ENCODE measurements at places on chromosomes 4 and X. TPM values are rescaled to one million over a fixed set of nuclear protein-coding genes. Genes with fewer than 3 reads are reported as not detected.

DNA sequence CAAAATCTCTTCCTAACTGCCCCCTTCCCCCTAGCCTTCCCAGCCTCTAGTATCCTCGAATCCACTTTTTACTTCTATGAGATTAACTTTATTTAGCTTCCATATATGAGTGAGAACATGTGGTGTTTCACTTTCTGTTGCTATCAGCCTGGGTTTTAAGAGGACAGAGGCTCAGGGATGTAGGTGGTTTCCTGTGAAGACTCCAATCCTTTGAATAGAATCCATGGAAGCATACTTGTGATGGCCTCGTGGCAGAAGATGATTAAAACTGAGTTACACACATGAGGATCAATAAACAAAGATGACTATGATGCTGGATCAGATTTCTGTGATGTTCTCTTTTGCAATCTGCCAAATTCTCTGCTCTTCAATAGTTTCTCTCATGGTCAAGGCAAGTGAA lies 29.8 kb downstream of the CD99L2 start:
- no peak for DNase-seq

DNA sequence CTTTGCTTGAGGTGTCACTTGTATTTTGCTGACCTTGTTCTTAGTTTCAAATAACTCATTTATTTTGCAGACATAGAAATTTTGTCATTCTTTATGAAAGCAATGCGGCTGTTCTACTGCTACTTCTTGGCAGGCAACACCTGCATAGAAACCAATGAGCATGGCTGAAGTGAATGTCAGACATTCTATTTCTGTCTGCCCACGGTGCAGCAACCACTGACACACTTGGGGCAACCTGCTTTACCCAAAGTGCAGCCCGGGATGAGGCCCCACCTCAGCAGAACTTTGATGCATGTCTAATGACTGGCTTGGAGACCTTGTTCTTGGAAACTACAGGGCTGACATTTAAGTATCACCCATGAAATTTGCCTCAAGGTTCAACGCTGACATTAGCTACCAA lies 93.6 kb downstream of the RBM47 start:
- no peak for DNase-seq

DNA sequence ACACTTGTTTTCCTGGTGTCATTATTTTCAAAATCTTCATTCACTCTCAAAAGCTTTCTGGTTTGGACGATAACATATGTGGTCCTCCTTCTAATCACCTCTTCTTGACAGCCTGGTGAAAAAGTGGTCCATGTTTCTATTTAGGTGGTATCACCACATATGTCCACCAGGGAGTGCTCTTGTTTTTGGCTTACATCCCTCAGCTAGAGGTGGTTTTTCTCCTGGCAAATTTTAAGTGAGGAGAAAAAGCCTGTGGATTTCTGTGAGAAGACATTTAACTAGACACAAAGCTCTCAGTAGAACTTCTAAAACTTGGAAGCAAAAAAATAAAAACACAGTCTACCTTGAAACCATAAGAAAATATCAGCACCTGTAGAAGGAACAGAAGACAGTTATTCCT lies 58.0 kb upstream of the FRMPD4 start:
- peak; percentile 39 for DNase-seq

GRCh38 chr4:75786526-75786925 lies 62.1 kb downstream of the USO1 start:
- DNase-seq, result no peak

DNA sequence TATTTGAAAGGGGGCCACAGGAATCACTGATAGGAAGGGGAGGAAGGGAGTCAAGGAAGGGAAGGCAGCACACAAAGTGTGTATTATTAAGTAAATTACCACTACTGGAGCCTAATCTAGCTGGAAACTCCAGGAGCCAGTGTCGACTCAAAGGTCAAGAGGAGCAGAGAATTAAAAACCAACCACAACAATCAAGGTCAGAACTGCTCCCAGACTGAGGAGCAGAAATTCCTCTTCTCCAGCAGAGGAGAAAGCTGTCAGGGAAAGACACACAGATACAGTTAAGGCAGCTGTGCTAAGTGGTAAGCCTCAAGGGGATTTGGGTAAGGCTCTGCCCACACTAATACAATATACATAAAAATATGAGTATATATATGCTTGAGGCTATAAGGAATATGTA lies 87.5 kb upstream of the PTPN13 start:
- no peak for DNase-seq

CDX4 gene
- not detected for total RNA-seq

DNA sequence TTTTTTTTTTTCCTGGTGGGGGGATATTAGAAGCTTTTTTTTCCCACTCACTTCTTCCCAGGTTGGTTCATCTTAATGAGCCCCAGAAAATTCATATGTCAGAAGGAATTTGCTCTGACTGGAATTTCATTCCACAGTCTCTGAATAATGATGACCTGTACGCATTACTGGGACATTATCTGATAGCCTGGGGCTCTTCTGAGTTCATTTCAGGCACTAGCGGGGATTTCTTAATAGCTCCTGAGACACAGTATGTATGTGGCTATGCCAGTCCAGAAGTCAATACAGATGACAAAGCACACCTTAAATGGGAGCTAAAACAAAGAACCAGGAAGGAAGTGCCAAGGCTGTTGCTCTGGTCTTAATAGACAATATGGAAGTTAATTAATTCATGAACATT lies 295.2 kb upstream of the IGFBP7 start:
- DNase-seq, result peak; percentile 52

- DNase-seq, result no peak
Measured at GRCh38 chr4:122787940-122788339, 38.7 kb upstream of the FGF2 start.

TKTL2 gene
- not detected for total RNA-seq

UGT2B11 gene
- not detected for total RNA-seq

CCKAR gene
- not detected for total RNA-seq

CCDC158 gene
- total RNA-seq, result not detected

GRCh38 chr4:138051157-138051556 lies 191.0 kb downstream of the SLC7A11 start:
- no peak for DNase-seq

GRCh38 chr4:168167714-168168284 lies 75.5 kb downstream of the ANXA10 start:
- DNase-seq, result peak; percentile 10

- no peak for DNase-seq
Measured at GRCh38 chrX:129077424-129078170, 445.7 kb downstream of the SMARCA1 start.

- no peak for DNase-seq
Measured at GRCh38 chrX:9935436-9935835, 31.7 kb upstream of the CLDN34 start.

NALF2 gene
- total RNA-seq, result 3.4 TPM

- no peak for DNase-seq
Measured at GRCh38 chrX:5936438-5936837, 292.2 kb downstream of the NLGN4X start.

SMIM10 gene
- not detected for total RNA-seq

DNA sequence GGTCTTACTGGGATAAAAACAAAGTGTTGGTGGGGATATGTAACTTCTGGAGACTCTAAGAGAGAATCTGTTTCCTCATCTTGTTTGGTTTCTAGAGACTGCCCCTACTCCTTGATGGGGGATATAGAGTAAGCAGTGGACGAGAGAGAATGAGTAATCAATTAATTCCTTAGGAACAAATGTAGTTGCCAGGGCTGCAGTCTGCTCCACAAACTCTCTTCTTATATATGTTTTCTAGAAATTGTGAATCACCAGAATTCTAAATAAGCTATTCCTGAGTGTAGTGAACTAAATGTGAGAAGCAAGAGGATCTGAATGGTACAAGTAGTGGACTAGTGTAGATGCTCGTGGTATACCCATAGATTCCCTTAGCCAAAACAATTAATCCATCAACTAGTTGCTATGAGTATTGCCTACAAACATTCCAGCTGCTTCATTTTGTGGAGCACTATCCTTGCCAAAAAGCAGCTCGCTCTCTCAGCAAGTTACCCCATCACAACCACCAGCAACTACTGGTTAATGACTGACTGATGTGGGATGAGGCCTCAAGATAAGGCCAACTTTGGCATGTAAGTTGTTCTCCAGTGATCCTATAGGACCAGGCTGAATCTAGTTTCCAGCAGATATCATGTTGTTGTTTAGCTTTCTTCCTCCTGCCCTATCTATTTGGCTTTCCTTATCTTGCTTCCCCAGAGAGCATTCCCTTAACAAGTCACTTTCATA lies 273.0 kb downstream of the SLC7A11 start:
- no peak for DNase-seq

CFP gene
- 0.67 TPM for total RNA-seq

NPY5R gene
- not detected for total RNA-seq

DNA sequence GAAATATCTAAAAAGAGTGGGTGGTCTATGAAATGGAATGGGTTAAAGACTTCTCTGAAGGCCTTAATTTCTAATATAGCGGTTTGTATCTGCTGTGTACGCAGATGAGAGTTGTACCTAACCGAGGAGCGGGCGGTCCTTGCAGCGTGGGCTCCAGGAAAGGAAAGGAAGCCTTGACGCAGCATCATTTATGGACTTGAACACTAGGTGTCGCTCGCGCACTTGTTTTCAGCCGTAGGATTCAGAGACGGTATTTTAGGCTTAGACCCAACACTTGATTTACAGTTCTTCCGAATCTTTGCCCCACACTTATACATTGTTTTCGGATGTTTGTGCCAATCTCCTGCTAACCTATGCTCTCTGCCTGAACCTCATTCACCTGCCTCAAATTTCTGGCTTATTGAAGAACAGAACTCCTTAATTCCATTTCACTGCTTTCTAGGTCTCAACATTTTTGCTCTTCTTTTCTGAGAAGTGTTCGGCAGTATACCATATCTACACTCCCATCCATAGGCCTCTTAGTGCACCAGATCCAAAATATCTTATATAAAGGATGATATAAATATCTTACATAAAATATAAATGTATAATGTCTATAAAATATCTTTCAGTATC lies 48.9 kb upstream of the AADAT start:
- DNase-seq, result peak; percentile 79

DNA sequence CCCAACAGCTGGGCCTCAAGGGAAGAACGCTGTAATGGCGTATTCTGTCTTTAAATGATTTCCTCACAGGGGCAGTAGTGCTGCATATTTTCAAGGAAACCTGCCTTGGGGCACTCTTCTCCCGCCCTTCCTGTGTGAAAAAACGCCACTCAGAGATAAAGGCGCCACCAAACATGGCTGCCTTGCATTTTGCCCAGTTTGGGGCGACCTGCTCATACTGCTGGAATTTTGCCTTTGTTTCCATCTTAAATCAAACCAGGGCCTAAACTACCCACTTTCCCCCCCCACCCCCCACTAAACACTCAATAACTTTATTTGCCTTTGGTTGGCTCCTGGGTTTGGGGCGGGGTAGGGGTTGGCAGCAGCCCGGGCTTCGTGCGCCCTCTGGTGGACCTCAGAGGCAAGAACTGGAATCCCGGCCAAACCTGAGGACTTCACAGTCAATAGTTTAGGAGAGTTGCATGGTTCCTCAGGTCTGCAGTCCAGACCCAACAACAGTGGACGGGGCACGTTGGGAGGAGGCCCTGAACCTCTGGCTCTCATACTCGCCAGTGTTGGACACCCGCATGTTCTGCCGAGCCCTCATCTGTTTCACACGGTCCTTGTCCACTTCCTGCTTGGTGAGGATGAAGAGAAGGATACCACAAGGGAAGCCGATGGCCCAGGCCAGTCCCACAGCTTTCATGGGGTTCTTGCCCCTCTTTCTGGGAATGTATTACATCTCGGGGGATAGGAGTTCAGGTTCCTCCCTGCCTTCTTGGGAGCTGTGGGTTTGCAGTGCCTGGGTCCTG lies 220.1 kb upstream of the STK26 start:
- DNase-seq, result peak; percentile 2

PHKA1 gene
- total RNA-seq, result 8.3 TPM

Data from HT1080 (cell line).